Astrocyte (in vitro differentiated cells and primary cell): ENCODE measurements at places on chromosomes 3 and 15. TPM values are rescaled to one million over a fixed set of nuclear protein-coding genes. Genes with fewer than 3 reads are reported as not detected.

GRCh38 chr3:40502034-40502433 is 3.8 kb upstream of the ZNF620 start:
- DNase-seq: no peak

Gene LPP
- 193 and 222 TPM in 2 replicates for total RNA-seq

- no peak for DNase-seq
These were observed 155.1 kb upstream of the TNIK start for GRCh38 chr3:171615281-171615680.

GRCh38 chr15:68823561-68823960 is 2.9 kb upstream of the ANP32A start:
- no peak for DNase-seq

Gene RPL22L1
- 92.1 and 95.6 TPM in 2 replicates for total RNA-seq

Gene SLC12A1
- total RNA-seq: not detected in 2 replicates
